ENCODE measurements at places on chromosomes 13 and 19.
A peak's percentile ranks its signal among the peaks of the same experiment; 100 is the strongest.

DNA sequence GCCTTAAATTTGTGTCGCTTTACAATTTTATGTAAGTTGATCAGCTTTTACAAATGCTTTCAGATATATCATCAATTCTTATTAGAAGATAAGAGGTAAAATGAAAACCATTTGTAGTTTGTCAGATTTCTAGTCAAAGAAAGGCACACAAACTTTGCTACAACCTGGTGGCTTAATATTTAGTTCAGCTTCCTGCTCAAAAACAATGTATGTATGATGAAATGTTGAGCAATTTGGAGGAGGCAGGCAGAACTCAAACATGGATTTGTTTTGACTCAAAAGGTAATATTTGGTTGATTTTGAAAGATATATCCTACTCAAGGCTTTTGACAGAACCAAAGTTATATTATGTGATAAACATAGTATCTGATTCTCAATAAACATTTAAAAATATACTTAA, 24.2 kb downstream of the NEK5 start:
- no peak for DNase-seq

GRCh38 chr13:110470272-110471009, 91.1 kb downstream of the RAB20 start:
- DNase-seq = no peak

GRCh38 chr19:52948025-52948770, 14.5 kb downstream of the ZNF816 start:
- no peak for DNase-seq

DNA sequence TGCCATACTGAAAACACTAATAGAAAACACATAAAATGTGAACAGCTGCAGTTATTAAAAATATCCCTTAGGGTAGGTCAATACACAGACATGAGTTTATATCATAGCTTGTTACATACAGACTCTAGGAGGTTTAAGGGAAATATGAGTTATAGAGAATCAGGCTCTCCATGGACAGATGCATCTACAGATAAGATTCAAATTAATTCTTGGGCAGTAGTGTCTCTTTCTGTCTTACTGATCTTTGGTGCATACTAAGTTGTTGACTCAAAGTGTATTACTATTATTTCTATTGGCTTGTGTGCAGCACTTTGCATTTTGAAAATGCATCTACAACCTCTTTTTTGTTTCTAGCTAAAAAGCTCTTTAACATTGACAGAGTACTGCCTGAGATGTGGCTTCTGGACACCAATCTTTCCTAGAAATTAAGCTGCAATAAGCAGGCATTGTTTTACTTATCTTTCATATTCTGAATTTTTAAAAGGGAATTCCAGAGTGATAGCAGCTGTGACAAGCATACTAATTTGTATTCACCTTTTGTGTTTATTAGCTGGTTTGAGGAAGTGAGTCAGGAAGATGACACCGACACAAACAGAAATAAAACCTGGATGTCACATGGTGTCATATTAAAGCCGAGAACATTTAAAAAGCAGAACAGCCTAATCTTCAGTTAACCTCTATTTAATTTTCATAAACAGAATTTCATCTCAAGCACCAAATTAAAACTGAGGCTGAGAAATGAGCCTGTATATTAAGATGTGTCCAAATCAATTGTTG, 399.0 kb downstream of the PCDH9 start:
- no peak for DNase-seq

GRCh38 chr19:17872251-17873001, 681 bp downstream of the SLC5A5 start:
- no peak for DNase-seq

GRCh38 chr13:33639158-33639557, 178.8 kb upstream of the RFC3 start:
- no peak for DNase-seq

DNA sequence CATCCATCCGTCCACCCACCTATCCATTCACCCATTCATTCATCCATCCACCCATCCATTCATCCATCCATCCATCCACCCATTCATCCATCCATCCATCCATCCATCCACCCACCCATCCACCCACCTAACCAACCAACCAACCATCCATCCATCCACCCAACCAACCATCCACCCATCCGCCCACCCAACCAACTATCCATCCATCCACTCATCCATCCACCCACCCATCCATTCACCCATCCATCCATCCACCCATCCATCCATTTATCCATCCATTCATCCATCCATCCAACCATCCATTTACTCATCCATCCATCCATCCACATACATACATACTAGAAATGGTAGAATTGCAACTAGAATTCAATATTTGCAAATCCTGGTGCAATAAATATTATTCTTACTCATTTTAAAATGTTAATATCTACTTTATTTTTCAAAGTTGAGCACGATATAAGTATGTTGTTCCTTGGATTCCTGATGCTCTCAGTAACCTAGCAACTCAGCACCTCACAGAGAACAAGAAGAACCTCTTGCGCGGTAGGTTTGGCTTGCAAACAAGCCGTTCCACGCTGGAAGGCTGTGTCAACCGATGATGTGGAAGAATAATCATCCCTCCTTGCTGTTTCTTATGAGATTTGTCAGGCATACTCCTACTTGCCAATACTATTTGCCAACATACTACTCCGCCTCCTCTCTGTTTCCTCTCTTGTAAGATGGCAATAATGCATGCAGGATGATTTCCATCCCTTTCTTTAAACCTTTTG, 111.7 kb downstream of the GNG7 start:
- no peak for DNase-seq

GRCh38 chr19:42132030-42132628, at the start of gene POU2F2:
TSS of gene POU2F2 (minus strand) at chr19:42132446. CDS start at chr19:42132411, 35 bp downstream.
- no peak for DNase-seq

DNA sequence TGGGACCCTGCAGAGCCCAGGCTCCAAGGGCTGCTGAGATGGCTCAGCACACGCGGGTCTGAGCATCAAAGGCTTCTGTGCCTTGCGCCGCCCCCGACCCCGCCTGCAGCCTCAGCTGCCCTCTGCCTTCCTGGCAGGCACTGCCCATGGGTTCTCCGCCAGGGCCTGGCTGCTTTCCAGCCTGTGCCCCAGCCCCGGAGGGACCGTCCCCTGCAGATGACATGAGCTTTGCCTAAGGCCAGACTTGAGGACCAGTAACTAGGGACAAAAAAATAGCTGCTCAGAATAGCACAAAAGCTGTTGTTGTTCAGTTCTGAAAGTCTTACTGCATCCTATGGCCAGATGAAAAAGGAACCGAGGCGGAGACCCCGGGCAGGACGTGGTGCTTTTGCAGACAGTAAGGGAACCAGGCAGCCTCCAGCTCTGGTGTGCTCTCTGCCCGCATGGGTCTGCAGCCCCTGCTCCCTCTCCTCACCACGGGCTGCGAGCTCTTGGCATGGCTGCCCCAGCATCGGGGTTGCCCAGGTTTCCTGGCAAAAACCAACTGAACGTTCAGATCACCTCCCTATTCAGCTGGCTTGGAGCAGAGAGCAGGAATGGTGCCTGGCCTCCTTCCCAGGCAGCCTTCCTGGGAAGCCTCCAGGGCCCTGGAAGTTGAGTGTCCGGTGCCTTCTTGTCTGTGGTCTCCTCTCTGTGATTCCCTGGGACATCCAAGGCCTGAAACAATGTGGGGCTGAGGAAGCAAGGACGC, 12.5 kb upstream of the CFAP97D2 start:
- peak; percentile 77 for DNase-seq

DNA sequence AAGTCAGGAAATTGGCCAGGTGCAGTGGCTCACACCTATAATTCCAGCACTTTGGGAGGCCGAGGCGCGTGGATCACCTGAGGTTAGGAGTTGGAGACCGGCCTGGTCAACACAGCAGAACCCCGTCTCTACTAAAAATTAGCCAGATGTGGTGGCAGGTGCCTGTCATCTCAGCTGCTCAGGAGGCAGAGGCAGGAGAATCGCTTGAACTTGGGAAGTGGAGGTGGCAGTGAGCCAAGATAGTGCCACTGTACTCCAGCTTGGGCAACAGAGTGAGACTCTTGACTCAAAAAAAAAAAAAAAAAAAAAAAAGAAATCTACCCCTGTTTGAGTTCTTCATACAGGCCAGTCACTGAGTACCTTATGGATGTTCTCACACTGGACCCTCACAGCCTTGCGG, 42.0 kb downstream of the SLC15A1 start:
- no peak for DNase-seq

DNA sequence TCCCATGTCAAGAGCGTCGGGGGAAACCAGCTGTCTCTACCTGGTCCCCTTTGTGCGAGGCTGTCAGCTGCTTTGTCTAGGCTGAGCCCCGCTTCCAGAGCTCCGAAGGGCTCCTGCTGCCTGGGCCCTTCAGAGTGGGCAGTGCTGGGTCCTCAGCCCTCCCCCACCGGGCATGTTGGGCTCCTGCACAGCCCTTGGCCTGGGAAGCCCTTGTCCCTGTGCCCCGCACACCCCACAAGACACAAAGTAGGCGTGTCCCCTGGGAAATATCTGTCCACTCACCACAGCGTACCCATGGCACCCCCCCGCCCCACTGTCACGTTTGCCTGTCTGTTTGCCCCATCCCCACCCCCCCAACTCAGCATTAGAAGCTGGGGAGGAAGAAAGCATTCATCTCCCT, 39.6 kb upstream of the RANBP3 start:
- no peak for DNase-seq

DNA sequence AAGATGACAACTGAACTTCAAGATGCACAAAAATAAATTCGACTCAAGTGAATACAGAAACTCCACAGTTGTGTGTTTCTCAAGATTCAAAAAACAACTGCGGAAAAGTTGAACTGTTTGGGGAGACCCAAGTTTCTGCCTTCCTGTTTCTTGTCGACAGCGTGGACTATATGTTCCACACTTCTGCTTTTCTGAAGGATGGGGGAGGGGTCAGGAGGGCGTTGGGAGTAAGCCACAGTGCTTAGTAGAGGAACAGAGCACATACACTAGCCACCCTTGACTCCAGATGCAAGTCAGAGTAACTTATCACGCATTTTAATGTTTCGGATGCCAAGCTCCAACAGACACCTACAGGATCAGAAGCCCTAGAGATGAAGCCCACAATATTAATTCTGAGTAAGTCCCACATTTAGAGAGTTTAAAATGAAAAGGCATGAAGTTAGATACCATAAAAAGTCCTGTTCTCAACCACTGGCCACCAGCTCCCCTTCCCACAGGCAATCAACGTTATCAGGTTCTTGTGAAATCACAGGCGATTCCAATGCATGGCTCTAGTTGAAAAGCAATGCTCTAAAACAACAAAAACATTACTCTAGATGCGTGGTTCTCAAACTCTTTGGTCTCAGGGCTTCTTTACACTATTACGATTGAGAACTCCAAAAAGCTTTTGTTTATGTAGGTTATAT, 4.2 kb downstream of the TUBGCP3 start:
- DNase-seq = no peak

GRCh38 chr19:6773323-6773931, 919 bp downstream of the VAV1 start:
- no peak for DNase-seq

DNA sequence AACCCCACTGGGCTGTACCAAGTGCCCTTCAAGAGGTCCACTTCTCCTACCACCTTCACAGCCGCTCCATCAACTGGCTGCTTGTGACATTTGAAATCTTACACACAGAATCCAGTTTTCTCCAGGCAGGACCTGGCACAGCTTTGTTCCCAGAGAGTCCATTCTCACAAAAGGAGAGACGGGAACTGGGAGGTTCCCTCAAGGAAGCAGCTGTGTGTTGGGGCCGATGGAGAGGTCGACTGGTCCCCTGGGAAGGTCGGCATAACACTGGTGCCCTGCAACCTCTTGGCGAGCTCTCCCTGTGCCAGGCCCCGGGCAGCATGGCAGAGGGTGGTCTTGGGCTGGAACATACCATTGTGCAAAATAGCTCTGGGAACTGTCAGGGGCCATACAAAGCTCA, 21.5 kb downstream of the ELL start:
- DNase-seq = no peak

GRCh38 chr19:17499648-17500446, 11.6 kb upstream of the PGLS start:
- no peak for DNase-seq

GRCh38 chr19:44112802-44113137, 429 bp upstream of the ZNF225 start:
- no peak for DNase-seq

DNA sequence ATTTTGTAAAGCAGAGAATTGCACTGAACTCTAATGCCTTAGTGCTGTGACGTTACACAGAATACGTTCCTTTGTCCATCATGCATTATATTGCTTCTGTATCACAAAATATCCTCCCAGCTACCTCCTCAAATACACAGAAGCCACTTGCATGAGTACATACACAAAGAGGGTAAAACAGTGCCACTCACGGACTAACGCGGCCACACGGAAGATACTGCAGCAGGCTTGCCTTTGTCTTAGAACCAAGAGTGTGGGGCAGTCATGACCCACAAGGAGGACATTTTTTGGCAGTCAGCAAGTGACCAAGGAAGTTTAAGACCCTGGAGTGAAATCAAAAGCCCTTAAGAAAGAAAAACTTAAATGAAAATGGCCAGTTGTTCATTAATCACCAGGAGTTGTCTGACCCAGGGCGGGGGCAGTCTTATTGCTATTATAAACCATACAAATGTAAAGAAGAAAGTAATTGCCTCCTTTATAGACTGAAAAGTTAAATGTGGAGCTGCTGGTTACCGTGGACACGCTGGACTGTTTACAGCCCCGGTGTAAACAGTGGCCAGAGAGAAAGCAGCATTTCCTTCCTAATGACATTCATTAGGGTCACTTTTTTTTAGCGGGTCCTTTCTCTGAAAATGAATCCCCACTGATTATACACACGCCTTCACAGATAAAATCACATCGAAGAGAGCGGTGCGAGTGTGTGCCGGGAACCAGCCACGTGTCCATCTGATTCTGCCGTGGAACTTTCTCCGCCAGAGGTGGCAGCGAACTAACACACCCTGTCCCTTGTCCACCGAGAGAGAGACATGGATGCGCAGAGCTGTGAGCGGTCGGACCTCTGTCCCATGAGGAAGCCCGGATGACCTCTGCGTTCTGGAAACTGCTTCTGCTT, 66.8 kb downstream of the SOX1 start:
- no peak for DNase-seq

GRCh38 chr13:113351514-113352026, 12.4 kb downstream of the GRTP1 start:
- no peak for DNase-seq

DNA sequence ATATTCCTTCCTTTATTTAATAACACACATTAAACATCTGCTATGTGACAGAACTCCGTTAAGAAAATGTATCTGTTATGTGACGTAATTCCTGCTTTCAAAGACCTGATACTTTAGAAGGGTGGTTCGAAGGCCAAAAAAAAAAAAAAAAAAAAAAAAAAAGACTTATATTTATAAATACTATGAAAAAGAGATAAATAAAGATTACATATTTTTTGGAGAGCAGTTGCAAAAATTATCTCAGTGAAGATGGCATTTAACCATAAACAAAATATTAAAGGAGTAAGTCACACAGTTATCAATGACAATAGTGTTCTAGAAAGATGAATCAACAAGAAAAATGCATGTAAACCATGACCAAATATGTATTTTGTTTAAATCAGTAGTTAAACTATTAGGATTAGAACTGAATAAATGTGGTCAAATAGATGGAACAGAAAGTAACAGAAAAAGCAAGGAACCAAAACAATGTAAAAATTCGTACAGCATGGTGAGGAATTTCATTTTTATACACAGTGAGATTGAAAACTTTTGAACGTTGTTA, 612.3 kb upstream of the SLITRK5 start:
- DNase-seq = no peak

GRCh38 chr13:51955281-51955771, 55.9 kb downstream of the ATP7B start:
- DNase-seq = no peak

GRCh38 chr13:98026457-98026857, 73.0 kb downstream of the IPO5 start:
- no peak for DNase-seq

- no peak for DNase-seq
Measured at GRCh38 chr13:95367309-95367843, 66.1 kb upstream of the ABCC4 start.

GRCh38 chr13:33554919-33555791, 262.8 kb upstream of the RFC3 start:
- no peak for DNase-seq
